ENCODE measurements at places on chromosomes 12 and 14.

GRCh38 chr12:76109879-76110278, 25.4 kb upstream of the NAP1L1 start:
- H3K36me3 ChIP-seq: no peaks in the 10 kb centered on the region
- H3K4me1 ChIP-seq: no peaks in the 10 kb centered on the region
- no peak overlapping the region for H3K27ac ChIP-seq
- H3K27me3 ChIP-seq: no peaks in the 10 kb centered on the region
- no peak overlapping the region for H3K4me3 ChIP-seq

- H3K27me3 ChIP-seq: no peaks in the 10 kb centered on the region
- no peaks in the 10 kb centered on the region for H3K36me3 ChIP-seq
- H3K27ac ChIP-seq: no peak overlapping the region
- no peak overlapping the region for H3K4me3 ChIP-seq
- no peak for DNase-seq
These were observed 26.5 kb downstream of the KRT80 start for GRCh38 chr12:52165096-52165855.

- no peak overlapping the region for H3K4me3 ChIP-seq
- H3K27me3 ChIP-seq: no peaks in the 10 kb centered on the region
- H3K36me3 ChIP-seq: no peaks in the 10 kb centered on the region
- peaks cover 23% of the 10 kb centered on the region for H3K4me1 ChIP-seq
- DNase-seq: peak; percentile 65
These were observed 8.1 kb upstream of the RABGGTA start for GRCh38 chr14:24279301-24280186.

DNA sequence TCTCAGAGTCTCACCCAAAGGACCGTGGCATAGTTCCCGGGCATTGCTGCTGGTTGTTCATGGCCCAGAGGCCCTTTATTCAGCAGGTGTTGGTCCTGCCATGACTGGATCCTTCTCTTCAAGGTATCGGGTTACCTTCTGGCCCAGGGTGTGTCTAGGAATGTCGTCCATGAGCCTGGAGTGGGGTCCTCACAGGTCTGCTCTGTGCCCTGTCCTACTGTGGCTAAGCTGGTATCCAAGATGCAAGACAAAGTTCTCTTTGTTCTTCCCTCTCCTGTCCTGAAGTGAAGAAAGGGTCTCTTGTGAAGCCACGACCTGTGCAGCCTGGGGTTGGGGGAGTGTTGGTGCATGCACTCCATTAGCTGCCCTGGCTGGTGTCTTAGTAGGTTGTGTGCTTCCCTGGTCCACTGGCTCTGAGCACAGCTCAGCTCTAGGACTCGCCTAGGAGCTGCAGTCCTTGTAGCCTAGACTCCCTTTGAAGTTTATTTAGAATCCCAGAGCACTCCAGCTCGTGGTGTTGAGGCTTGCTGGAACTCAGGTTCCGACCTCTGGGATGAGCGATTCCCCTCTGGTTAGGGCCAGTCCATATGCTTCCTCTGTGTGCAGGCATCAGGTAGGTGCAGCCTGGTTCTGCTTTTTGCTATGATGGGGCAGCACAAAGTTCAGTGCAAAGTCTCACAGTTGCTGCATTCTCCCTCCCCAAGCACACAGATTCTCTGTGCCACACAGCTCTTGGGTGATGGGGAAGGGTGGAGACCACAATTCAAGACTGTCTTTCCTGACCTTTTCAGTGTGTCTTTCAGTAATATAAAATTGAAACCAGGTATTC, 117.4 kb downstream of the NUBPL start:
- H3K4me1 ChIP-seq: no peaks in the 10 kb centered on the region
- H3K4me3 ChIP-seq: no peak overlapping the region
- no peaks in the 10 kb centered on the region for H3K36me3 ChIP-seq
- H3K27ac ChIP-seq: no peak overlapping the region

DNA sequence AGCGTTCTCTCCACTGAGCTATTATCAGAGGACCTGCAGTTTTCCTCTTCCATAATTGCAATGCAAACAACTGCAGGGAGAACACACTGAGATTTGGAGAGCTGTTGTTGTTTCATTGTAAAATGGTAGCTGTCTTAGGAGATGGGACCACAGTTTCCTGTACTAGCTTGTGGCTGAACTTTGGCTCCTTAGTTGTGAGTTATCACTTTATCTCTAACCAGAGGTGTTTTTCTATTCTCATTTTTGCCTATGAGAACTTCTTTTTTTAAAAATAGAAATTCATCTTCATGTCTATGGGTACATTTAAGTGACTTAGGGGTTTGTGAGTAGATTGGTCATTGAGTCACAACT, 216.5 kb downstream of the SLC38A4 start:
- peak; percentile 58 for DNase-seq
- no peaks in the 10 kb centered on the region for H3K27me3 ChIP-seq
- H3K36me3 ChIP-seq: no peaks in the 10 kb centered on the region

DNA sequence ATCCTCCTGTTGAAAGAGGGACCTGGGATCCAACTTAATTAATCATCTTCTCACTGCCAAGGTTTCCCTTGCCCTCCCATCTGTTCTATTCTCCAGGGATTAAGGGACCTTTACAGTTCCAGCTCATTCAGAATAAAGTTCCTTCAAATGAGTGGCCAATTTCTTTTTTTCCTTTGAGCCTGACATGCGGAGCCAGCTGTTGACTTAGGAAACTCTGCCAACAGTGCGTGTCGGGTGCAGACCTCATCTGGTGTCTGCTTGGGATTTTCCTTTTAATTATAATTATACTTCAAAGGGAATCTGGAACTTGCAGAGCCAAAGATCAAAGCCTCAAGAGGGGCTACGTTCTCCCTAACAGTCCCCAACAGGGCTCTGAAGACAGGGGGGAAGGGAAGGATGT, 64.8 kb downstream of the CCDC60 start:
- no peak overlapping the region for H3K4me3 ChIP-seq
- no peaks in the 10 kb centered on the region for H3K27me3 ChIP-seq
- no peak overlapping the region for H3K27ac ChIP-seq
- H3K4me1 ChIP-seq: no peaks in the 10 kb centered on the region
